OCI-LY7 (cell line): ENCODE measurements at places on chromosomes 5 and 9. TPM values are rescaled to one million over a fixed set of nuclear protein-coding genes. Genes with fewer than 3 reads are reported as not detected.

GPR151 gene
- total RNA-seq, result not detected in 2 replicates

SPATA31E1 gene
- total RNA-seq, result not detected in 2 replicates

CCDC152 gene
- not detected in 2 replicates for total RNA-seq

MYO10 gene
- 1.7 TPM in 2 replicates for total RNA-seq

CEP120 gene
- 23.7 and 23.8 TPM in 2 replicates for total RNA-seq

TCF7 gene
- 0.97 and 1.9 TPM in 2 replicates for total RNA-seq

BHMT2 gene
- not detected in 2 replicates for total RNA-seq

MEIKIN gene
- not detected in 2 replicates for total RNA-seq

GRCh38 chr9:25960178-25960577 lies 281.9 kb upstream of the TUSC1 start:
- no peak for DNase-seq

DNA sequence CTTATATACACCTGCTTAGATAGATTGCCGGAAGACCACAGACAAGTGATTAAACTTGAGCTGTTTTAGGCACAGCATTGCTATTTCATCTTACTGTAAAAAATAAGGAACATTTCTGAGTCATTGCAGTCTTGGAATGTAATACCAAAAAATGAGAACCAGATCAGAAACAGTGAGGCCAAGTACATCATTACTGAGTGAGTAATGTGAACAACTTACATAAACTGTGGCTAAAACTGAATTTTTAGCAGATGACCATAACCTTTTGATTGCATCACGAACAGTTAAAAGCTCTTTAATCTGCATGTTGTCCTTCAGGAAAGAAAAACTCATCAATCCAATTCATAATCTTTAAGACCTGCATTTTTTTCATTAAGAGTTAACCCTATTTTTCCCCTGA lies 157.1 kb upstream of the FGF10 start:
- no peak for DNase-seq

GRCh38 chr5:137234973-137235943 lies 263.9 kb downstream of the SPOCK1 start:
- DNase-seq, result no peak

GRCh38 chr5:17796142-17796541 lies 161.9 kb downstream of the TAF11L14 start:
- no peak for DNase-seq

DNA sequence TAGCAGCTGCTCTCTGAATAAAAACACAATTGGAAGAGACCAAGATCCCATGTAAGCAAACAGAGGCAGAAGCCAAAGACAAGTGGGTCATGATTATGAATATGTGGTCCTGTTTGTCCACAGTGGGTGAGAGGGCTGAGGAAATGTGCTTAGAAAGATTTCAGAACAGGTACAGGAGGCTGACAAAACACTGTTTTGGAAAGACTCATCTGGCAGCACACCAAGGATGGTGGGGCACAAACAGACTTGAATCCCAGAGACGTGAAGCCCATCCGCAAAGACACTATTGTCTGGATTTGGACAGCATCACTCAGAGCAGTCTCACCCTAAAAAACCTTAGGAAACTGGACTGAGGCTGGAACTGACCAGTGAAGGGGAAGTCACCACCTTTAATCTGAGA lies 85.0 kb downstream of the ADRB2 start:
- DNase-seq, result no peak

DNA sequence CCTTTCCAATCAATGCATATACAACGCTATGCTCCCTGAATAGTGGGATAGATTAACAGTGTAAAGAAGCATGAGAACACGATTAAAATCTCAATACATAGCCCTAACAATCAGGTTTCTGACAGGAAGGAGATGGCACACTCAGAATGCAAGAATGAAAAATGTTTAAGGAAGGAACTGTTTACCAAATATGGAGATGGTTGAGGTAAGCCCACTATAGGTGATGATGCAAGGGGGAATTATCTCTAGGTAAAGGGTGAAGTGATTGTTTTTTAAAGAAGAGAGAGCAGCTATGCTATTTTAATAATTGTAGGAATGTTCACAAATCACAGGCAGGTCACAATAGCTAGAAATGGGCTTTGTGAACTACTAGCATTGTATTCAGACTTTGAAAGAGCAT lies 302.4 kb downstream of the CHSY3 start:
- DNase-seq, result no peak

- DNase-seq, result no peak
Measured at GRCh38 chr9:73179589-73179988, 27.9 kb downstream of the ANXA1 start.

GRCh38 chr9:6921315-6921714 lies 163.5 kb downstream of the KDM4C start:
- DNase-seq, result no peak

DNA sequence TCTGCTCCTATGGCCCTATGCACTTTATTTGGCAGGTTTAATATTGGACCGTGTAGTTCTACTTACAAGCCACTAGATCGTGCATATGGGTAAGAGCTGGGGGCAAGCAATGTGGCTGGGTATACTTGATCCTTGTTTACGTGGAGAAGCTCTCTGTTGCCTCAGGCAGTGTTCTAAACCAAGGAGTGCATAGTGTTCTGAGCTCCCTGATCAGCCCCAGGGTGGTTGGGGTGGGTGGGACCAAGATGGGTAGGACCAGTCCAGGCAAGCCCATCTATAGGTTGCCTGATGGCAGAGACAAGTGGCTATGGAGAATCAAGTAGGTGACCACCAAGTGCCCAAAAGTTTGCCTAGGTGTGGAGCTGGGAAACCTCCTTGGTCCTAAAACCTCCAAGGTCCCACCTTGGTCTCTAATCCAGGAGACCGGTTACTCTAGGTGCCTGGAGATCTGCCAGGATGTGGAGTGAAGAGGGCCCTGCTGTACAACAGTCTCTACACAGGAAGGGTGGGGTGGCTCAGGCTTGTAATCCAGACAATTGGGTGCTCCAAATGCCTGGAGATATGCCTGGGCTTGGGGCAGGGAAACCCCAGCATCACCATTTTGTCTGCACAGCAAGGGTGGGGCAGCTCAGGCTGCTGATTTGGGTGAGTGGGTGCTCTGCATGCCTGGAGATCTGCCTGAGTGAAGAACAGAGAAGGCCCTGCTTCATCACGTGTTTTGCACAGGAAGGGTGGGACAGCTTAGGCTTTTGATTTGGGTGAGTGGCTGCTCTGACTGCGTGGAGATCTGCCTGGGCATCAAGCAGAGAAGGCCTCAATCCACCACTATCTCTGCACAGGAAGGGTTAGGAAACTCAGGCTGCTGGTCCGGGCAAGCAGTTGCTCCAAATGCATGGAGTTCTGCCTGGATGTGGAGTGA lies 659.8 kb downstream of the TLE4 start:
- DNase-seq, result no peak

DNA sequence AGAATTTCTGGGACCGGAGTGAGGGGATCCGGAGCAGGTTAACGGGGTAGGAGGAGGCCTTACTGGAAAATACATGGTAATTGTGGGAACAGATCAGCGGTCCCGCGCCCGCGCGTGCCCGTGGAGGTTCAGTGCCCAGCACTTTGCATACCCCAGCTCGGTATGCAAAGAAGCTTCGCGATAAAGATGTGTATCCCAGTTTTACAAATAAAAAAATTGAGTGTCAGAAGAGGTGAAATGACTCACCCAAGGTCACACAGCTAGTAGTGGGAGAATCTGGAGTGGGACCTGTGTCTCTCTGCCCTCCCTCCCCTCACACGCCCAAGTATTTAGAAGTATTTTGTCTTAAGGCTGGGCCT lies 967 bp downstream of the NEURL1B start:
- no peak for DNase-seq

DNA sequence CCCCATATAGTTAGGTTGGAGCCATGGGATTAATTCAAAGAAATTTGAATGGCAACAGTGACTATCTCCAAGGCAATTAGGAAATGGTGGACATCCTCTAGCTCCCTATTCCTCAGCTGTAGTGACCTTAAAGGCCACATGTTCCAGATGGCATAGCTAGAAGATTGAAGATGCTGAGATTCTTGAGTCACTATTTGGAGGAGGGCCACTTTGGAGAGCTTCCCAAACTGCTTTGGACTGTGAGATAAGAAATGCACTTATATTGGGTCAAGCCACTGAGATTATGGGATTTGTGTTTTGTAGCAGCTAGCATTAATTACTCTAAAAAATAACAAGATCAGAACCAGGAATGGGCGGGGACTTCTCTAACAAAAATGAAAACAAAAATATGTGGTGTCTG lies 636.2 kb upstream of the CCNG1 start:
- no peak for DNase-seq

DNA sequence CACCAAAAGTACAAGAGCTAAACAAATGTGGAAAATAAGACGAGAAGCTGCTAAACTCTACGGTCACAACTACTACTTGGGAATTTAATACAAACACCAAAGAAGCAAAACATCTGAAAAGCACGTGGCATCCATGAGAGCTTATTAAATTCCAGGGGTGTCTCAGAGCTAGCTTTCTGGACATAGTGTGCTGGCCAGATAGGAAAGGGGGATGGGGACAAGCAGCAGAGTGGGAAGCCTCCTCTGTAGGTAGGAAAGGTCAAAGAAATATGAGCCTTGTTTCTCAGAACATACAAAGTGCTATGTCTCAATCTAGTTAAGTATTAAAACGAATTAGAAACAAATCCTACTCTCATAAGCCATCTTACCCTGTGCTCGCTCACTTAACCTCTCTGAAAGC lies 51.3 kb upstream of the GOLPH3 start:
- DNase-seq, result no peak

- DNase-seq, result no peak
Measured at GRCh38 chr5:63400079-63400478, 562.2 kb downstream of the HTR1A start.

DNA sequence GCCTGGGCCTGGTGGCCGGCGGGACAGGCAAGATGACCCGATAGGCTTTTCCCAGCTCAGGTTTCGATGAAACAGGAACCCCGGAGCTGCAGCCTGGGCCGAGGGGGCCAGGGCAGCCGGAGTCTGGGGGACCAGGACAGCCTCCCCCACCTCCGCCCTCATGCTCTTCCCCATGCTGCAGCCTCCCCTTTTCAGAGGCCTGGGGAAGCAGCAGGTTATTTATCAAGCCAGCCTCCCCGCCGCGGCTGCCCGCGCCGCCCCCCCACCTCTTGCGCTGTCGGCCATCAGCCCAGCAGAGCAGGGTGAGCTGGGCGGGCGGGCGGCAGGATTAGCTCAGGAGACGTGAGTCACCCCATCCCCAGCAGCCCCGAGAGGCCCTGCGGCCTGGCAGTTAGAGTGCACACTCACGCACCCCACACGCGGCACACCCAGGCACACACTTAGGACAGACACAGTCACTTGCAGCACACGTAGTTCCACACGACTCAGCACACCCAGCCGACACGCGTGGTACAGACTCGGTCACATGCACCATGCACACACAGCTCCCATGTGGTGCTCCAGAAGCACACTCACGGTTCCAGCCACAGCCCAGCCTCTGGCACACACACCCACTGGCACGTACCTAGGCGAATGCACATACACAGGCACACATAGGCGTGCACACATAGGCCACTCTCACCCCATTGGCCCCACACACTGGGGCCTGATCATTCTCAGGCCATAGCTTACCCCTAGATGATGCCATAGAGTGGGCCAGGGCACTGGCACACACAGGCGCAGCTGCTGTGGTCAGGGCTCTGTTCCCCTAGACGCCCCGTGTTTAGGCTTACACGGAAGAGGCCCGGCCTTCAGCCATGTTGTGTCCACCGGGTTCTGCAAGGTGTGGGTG lies 13.0 kb downstream of the CXXC5 start:
- DNase-seq, result no peak
